ENCODE measurements at places on chromosomes 2 and 18.
A peak's percentile ranks its signal among the peaks of the same experiment; 100 is the strongest.

DNA sequence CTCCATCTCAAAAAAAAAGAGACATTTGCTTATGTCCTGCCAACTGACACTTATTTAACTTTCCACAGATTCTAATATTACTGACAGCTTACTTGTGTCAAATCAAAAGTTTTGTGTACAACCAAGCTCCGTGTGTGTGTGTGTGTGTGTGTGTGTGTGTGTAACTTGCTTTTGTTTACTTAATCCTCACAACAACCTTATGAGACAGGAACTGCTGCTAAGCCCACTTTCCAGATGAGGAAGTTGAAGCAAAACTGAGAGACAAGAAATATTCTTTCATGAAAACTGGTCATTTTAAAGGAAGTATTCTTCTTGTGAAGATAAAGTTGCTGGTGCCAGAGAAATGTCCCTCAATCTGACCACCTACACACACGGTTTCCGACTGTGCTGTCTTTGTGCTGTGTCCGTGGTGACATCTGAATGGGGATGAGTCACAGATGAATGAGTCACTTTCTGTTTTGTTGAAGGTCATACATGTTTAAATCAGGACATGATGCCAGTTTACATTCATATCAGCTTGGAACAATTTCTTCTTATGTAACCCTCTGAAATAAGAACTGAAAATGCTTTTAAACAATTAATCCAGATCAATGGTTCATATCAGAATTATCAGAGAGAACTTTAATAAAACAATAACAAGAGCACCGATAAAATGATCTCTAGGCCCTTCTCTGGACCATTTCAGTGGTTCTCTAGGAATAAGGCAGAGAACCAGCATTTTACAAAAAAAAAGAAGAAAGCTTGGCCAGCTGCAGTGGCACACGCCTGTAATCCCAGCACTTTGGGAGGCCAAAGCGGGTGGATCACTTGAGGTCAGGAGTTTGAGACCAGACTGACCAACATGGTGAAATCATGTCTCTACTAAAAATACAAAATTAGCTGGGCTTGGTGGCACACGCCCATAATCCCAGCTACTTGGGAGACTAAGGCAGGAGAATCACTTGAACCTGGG is 95.5 kb downstream of the THNSL2 start:
- peak; percentile 4 for DNase-seq

DNA sequence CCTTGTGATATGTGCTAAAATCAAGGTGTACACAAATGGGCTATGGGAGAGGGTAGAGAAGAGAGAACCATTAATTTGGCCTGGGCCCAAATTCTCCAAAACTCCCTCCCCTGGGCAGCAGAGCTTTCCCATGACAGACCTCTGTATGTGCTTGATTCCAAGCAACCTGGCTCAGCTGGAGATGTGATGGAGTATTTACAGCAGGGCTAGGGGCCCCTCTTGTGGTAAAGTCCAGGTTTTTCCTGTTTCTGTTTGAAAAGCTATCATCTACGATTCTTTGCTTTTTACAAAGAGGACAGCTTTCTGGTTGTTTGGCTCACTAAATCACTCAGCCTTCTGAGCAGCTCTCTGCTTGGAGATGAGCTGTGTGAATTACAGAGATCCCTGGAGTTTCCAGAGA is 40.3 kb downstream of the KCNS3 start:
- no peak for DNase-seq

DNA sequence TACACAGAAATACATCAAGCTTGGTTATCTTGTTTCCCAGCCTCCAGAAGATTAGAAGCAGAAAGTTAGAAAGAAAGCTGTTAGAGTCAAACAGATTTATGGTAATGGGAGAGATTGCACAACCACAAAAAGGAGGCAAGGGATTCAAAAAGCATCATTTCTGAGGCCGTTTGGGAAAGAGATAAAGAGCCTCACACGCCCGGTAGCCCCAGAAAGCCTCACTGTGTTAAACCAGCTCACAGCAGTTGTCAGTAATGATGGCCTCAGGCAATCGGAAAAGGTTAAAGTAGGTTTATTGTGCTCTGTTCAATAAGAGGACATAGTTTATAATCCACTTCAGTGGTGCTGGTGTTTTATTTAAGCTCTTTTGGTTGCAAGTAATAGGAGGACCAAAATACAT is 111.3 kb downstream of the DCC start:
- DNase-seq, result no peak

- no peak for DNase-seq
Observed at GRCh38 chr2:112220831-112221230, 34.0 kb downstream of the ZC3H8 start.

GRCh38 chr2:176385838-176386237 is 116.6 kb downstream of the MTX2 start:
- no peak for DNase-seq

- no peak for DNase-seq
Observed at GRCh38 chr2:178804791-178805190, 2.4 kb downstream of the TTN start.

- DNase-seq, result no peak
Observed at GRCh38 chr2:443216-443615, 155.3 kb upstream of the ALKAL2 start.

GRCh38 chr2:152415231-152415642 is 80.3 kb downstream of the FMNL2 start:
- no peak for DNase-seq

DNA sequence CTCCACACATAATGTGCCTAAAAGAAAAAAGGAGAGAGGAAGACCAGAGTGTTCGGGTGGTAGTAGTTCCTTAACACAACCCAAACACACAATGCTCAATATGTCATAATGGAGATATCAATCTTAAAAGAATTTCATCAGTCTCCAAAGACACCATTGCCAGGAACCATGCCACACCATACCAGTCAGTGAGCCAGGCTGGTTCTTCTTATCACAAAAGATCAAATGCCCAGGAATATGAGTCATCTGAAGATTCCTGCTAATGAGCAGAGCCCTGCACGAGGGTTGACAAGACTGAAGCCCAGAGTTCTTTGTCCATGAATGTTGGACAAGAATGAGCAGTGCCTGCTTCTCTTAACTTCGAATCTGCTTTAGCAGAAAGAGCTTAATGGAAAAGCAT is 262.3 kb downstream of the ZNF516 start:
- DNase-seq, result no peak

DNA sequence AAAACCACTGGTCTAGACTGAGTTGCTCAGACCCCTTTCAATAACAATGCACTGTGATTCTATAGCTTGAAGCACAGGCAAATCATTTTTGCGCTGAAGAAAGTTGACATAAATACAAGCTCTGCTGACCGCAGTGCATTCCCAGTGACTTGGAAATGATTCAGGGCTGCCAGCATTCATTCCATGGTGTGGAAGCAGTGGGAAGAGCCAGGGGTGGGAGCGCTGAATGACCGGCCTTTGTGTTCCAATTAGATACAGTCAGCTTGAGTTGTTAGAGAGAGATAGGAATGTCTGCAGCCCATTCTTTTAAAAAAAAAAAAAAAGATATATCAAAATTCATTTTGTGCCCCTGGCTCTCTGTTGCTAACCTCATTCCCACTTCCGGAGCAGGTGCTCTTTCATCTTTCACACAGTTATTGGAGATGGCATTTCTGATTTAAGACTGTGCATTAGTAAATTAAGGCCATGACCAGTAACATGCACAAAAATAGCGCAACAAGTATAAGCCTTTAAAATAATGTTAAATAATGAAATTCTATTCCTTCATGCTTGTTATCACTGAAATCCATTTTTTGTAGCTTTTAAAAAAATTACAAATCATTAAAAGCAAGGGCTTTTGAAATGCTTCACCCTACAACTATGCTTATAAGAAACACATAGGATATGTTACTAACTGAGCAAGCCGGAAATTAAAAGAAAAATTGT is 59.4 kb upstream of the CTLA4 start:
- DNase-seq, result no peak

DNA sequence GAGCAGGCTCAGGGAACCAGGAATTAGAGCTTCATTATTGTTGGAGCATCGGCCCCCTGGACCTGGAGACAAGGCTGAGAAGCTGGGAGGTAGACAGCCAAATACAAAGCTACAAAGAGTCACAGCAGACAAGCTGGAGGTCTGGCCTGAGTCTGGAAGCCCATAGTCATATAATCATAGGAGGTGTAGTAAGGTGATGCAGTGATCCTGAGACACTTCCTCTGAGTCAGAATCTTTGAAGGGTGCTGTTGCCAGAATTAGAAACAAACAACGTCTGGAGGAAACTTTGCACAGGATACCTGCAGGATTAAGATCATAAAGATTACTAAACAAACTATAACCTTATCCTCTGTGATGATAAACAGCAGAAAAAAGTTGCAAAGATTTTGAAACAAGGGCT is 213.8 kb downstream of the DSC3 start:
- no peak for DNase-seq

DNA sequence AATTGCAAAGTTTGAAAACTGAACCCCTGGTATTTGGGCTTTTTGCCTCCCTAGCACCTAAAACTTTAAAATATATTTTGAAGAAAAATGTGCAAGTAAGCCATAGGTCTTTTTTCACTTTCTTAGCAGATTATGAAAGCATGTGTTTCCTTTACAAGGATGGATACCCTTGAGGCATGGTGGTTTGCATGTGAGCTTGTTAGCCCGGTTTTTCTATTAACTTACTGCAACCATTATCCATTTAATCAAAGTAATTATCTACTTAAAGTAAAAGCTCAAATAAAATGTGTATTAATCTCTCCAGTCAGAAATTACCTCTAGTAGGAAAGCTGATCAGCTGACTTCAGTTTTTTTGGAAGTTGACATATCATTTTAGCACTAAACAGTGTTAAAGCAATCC is 140.6 kb downstream of the EML6 start:
- no peak for DNase-seq

DNA sequence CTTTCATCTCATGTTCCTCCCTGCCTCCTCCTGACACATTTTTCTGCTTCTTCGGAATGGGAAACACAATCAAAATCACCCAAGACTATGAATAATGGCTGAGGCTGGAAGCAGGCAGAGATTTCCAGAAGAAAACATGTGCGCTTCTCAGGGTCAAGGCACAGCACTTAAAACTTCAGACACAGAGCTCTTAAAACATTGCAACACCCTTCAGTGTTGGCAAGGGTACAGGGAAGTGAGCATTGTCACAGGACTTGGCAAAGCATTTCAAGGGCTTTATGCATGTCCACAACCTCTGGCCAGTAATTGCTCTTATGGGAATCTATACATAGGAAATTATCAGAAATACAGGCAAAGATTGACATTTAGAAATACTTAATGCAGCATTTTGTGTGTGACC is 477.6 kb upstream of the KLHL29 start:
- no peak for DNase-seq

DNA sequence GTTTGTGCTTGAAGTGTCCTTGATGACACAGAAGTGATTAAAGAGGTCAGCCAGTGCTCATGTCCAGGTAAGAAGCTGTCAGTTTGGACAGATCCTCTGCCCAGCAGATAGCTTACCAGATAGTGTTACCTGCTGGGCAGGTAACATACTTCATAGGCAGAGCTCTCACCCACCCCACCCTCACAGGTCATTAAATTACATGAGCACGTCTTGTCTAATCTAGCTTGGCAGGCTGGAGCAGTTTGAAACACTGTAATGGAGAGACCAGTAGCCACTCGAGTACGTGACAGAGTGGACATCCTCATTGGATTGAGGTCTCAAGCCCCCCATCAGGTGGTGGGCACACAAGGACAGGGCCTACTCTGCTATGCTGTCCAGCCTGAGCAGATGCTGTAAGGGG is 27.1 kb downstream of the TTC32 start:
- DNase-seq, result no peak
